ENCODE measurements at places on chromosomes 16 and 17.

DNA sequence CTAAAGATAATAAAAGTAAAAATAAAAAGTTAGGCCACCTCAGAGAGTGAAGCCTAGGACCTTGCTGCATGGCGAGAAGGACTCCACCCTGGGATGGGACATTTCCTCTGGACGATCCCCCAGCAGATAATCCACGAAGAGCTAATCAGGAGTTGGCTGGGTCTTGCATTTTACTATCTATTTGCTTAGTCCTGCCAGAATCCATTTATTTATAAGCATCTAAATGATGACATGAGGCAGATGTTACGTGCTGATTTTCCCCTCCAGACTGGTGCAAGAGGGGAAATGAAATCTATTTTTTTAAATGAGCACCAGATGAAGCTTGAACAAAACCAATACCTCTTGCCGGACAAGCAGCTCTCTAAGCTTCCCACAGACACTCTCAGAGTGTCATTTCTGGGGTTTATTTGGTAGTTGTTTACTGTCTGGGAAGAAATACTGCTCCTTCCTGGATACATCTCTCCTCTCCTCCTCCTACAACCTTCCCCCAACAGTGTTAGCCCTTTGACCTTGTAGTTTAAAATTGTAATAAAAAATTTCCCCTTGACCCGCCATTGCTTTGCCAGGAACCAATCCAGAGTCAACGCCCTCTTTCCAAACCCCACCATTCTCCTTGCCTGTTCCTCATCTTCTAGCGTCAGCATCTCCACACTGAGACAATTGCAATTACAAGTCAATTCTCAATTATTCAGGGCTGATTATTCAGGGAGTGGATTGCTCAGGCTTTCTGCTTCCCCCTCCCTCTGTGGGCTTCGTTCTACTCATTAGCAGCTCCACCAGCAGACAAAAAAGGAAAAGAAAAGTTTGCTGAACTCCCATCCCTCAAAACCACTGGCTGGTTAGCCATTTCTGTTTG, 63.0 kb downstream of the GSG1L start:
- no peak for DNase-seq

GRCh38 chr17:35817196-35817595, 7.9 kb downstream of the TAF15 start:
- no peak for DNase-seq

DNA sequence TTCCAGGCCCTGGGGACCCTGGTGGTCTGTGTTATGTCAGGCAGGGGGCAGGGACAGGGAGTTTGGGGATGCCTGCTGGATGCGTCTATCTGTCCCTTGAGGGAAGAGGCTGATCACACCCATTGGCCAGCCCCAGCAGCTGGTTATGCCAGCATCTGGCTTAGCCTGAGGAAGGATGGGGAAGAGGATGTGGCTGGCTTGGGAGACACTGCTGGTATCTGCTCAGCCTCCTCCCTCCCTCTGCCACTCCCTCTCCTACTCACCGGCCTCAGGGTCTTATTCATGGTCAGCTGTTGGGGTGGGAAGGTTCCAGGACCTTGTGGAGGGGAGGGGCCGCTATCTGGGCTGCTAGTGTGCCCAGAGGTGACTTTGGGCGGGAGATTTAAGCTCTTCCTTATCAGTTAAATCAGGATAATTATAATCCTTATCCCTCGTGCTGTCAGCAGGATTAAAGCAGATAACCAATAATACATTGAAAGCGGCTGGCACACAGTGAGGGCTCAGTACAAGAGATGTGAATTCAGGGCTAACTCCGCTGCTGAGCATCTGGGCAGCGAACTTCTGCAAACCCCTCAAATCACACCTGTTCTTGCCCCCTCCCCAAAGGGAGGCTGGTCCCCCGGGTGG, 36.0 kb upstream of the MLKL start:
- DNase-seq = no peak

GRCh38 chr16:72470541-72470940, 298.6 kb upstream of the PMFBP1 start:
- DNase-seq = no peak

- DNase-seq = no peak
These were observed 63.2 kb downstream of the NKD1 start for GRCh38 chr16:50611332-50611934.

- no peak for DNase-seq
These were observed 181.1 kb downstream of the CHD9 start for GRCh38 chr16:53235851-53236250.

- DNase-seq = no peak
These were observed 23.8 kb downstream of the LITAFD start for GRCh38 chr16:8905795-8906591.

GRCh38 chr17:49218941-49219913, 8.7 kb downstream of the ABI3 start:
- no peak for DNase-seq

GRCh38 chr17:66715745-66716156, 119.2 kb upstream of the CACNG5 start:
- DNase-seq = no peak

- no peak for DNase-seq
These were observed 185.9 kb downstream of the KCNJ2 start for GRCh38 chr17:70355185-70355584.

DNA sequence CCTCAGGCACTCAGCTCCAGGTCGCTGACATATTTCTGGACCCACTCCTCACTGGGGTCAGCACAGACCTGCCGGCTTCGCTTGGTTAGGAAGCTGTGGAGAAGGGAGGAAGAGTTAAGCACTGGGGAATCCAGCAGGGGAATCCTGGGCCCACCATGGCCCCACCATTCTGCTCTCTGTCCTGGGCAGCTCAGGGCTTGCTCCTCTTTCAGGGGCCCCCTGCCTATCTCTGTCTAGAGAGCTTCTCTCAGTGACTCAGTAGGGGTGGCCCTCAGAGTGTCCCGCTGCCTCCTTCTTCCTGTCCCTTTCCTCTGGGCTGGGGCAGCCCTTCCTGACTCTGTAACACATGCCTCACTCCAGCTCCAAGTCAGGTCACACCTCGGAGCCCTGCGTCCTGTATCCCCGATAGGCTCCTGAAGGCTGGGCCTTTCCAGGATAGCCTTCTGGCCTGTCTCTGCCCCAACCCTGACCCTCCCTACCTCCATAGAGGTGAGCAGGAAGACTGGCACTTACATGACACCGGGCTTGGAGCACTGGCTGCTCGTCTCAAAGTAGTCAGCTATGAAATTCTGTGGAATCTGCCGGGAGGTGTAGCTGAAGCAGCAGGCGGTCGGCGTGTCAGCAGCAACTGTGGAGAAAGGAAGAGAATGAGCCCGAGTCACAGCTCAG, 1.1 kb downstream of the CCL3 start:
- DNase-seq = no peak

- no peak for DNase-seq
These were observed 53.9 kb upstream of the NETO2 start for GRCh38 chr16:47197536-47198179.

DNA sequence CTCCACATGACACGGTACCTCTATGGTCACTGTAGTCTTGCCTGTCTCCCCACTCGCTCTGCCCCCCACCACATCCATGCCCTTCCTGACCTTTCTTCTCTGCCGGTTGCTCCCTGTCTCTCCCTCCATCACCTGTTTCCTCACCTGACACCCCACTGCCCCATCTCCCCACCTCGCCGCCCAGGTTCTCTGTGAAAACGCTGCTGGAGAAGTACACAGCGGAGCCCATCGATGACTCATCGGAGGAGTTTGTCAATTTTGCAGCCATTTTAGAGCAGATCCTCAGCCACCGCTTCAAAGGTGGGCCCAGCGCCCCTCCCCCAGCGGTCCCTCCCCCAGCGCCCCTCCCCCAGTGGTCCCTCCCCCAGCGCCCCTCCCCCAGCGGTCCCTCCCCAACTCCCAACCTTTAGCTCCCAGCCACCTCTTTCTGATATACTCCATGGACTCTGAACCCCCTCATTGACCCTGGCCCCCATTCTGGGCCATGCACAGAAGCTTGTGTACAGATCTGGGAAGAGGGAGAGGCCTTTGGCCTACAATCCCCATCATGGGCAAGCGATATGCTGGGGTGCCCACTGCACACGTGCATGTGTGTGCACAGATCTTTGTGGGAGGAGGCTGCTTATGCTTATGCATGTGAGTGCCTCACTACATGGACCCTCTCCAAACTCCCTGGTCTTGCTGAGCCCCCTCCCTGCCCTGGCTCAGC, 4.1 kb downstream of the RUNDC3A start:
- no peak for DNase-seq

- DNase-seq = no peak
These were observed 5.1 kb downstream of the CLCN7 start for GRCh38 chr16:1469693-1470201.

- no peak for DNase-seq
These were observed 175.7 kb upstream of the GSE1 start for GRCh38 chr16:85437166-85438052.

- DNase-seq = no peak
These were observed at the start of gene ASIC2 for GRCh38 chr17:33292981-33293867. ASIC2 (minus strand) TSS chr17:33293295.

GRCh38 chr16:11175106-11175786, 80.8 kb downstream of the SOCS1 start:
- no peak for DNase-seq

DNA sequence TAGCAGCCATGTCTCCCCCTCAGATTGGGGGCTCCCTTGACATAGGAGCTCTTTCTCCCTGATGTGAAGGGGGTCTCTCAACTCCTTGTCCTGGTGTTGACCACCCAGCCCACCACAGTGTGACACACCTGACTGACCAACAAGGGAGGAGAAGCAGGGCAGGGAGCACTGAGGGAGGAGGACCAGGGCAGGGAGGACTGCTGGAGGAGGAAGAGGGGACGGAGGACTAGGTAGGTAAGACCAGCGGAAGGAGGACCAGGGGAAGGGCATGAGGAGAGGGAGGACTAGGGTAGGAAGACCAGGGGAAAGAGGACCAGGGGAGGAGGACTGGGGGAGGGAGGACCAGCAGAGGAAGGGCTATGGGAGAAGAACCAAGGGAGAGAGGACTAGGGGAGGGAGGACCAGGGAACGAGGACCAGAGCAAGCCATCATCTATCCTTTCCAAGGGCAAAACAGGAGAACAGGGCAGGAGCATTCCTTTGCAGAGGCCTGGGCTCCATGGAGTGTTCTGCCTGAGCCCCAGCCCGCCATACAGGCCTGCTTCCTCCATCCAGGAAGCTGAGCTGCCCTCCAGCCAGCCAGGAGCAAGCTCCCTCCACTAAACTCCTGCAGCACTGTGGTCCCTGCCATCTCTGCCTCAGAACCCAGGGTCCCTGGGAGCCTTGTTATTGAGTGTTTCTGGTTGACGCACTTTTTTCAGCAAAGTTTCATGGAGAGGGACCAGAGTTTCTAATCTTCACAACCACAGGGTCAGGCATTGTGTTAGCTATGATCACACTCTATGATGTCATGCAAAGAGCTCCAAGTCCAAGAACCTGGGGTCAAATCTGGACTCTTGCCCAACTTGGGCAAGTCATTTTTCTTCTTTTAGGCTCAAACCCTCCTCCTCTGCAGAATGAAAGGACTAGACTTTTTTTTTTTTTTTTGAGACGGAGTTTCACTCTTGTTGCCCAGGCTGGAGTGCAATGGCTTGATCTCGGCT, 15.4 kb upstream of the KRT17 start:
- no peak for DNase-seq

DNA sequence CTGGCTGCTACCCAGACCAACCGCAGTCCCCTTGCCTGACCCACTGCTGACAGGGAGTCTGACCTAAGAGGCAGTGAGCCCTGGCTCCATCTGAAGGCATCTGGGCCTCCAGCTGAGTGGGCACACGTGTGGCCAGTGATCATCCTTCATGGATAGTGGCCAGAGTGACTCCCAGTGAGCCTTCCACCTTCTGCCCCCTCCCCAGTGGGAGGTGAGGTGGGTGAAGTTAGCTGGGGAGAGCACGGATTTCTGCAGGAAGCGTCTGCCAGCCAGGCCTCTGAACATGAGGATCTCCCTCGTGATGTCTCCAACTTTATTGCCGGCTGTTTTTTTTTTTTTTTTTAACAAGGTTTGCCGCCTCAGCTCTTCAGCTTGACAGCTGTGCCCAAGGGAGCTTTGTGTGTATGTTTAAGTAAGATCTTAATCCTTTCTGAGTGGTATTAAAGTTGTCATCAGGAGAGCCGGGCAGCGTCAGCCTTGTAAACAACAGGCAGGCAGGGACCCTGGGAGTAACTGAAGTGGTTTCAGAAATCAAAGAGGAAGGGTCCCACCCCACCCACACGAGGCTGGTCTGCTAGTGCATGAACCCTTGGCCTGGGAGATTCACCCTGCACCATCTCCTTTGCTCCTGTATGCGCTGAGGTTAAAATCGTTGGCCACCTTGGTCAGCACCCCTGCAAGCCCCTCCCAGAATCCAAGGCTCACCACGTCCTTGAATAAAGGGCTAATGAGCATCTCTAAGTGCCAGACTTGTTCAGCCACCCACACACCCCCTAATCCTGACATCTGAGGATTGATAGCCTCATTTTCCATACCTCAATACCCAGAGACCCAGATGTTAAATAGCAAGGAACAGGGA, 33.3 kb downstream of the RHBDL3 start:
- DNase-seq = no peak

GRCh38 chr16:1428511-1428910, 2.4 kb upstream of the PERCC1 start:
- DNase-seq = no peak

GRCh38 chr17:41421116-41421515, 3.3 kb downstream of the KRT37 start:
- DNase-seq = no peak

- no peak for DNase-seq
These were observed 5.8 kb downstream of the ACLY start for GRCh38 chr17:41912925-41913324.

GRCh38 chr17:71764505-71764904, 356.3 kb upstream of the SOX9 start:
- no peak for DNase-seq

DNA sequence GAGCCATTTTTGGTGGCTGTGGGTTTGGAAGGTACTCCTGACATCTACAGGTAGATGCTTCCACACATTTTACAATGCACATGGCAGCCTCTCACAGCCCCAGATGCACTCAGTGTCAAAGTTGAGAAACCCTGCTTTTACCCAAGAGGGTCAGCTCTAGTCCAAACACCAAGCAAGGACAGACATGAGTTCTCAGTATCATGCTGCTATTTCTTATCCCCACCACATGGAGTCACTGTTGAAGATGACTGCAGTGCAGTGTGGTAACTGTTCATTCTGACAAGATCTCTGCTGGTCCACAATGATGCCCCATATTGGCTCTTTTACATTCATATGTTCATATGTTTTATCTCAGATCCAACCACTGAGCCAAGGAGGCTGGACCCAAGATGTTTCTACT, 50.5 kb upstream of the SALL1 start:
- DNase-seq = no peak

DNA sequence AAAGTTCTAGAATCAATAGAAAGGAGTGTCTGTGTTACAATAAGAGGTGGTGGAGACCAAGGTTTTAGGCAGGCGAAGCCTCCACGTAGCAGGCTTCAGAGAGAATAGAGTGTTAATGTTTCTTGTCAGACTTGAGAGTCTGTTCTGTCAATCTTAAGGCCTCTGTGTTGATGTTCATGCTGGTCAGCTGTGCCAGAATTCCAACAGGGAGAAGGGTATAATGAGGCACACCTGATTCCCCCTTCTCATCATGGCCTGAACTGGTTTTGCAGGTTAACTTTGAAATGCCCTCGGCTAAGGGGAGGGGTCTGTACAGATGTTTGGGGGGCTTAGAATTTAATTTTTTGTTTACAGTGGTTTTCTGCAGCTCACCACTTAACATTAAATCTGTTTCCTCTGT, 46.0 kb downstream of the RNF112 start:
- no peak for DNase-seq
